Iris pigment epithelial cell (primary cell): ENCODE measurements at places on chromosomes 6 and 20.

DNA sequence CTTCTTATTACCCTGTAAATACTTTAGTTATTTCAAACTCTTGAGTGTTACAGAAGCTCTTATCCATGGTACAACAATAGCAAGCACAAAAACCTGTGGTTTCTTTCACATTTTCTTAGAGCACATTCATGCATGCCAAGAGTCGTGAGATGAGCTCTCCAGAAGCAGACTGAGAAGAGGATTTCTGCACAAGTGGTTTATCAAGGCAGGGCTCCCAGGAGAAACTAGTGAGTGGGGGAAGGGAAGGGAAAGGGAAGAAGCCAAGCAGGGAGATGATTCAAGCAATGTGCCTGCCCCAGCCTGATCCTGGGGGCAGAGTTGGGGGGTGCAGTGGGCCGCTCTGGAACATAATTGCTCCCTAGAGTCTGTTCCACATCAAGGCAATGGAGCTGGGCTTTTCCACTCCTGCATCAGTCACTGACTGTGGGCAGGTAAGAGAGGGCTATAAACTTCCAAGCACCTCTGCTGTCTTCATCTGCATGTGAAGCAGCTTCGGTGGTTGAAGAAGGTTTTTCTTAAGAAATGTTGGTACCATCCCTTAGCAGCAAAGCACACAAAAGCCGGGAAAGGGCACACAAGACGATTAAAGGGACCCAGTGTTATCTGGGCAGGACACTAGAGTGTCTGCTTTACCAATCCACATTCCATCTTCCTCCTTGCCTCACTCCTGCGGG is 152.1 kb downstream of the PLCB4 start:
- peak; percentile 79 for DNase-seq

DNA sequence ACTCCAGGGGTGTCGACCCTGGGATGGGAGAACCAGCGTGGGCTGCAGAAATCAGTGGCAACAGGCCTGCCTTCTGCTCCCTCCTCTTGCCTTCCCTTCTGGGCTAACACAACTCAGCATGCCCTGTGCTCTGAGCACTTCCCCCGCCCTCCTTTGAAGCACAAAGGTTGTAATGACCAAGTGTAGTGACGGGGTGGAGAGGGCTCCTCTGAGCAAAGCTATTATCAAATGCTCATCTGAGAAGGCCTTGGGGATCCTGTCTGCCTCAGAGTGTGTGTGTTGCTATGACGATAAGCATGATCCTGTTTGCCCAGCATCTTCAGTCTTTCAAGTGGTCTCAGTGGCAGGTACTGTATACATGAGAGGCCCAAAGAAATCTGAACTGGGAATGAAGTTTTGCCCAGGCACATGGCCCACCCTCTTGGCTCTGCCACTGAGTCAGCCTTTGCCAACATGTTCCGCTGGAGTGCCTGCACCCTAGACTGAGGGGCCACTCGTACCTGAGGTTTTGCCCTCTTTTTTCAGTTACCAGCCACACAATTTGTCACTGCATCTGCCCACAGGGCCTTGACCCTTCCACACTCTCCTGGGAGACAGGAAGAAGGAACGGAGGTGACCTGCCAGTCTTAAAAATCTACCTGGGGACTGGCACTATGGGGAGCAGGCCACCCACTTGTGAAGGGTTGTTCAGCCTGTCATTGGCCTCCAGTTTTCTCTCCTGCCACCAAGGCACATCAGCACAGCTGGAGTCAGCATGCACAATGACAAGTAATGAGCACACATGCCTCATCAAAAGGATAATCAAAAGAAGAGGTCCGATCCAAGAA is 74.5 kb downstream of the GFOD1 start:
- DNase-seq: no peak

DNA sequence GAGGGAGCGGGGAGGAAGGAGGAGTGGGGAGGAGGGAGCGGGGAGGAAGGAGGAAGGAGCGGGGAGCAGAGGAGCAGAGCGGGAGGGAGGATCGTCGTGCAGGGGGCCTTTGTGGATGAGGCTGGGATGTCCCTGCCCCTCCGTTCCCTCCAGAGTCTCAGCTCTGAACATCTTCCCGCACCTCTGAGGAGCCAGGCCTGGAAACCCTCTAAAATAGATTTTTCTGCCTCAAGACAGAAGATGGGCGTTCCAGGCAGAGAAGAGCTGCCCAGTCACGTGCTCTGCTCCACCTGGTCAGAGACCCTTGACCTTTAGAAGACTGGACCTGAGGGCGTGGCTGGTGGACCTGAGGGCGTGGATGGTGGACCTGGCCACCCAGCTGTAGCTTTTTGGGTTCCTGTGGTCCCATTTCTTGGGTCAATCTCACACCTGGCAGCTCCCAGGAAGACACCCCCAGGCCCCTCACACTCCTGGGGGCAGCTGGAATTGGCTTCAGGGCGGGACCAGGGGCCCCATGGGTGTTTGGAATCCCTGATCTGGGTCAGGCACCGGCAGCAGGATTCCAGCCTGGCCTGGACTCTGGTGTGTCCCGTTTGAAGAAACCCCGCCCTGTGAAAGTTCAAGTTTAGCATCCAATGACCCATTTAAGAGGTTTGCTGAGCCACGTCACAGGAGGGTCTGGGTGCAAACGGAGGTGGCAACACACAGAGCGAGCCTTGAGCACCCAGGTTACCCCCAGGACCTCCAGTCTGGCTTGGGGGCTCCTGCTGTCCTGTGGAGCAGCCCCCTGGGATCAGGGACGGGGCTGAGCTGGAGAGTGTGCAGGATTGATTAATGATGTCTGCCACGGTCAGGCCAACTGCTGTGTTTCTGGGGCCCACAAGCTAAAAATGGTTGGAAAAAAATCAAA is 96.9 kb upstream of the BHLHE23 start:
- peak; percentile 10 for DNase-seq

DNA sequence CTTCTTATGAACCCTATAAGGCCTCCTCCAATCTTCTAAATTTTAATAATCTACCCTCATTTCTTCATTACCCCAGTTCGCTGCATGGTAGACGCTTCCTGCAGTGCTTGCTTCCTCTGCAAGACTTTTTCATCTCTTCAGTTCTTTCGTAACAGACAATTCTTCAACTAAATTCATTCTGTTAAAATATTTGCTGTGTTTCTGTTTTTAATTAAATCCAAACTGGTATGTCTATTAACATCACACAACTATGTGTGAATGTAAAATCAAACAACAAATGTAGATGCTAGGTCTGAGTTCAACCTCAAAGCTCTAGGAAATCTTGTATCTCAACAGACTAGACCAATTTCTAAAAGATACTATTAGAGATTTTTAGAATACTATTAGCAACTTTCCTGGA is 199.3 kb downstream of the RNGTT start:
- DNase-seq: no peak

- peak; percentile 61 for DNase-seq
These were observed 63.3 kb upstream of the ZNF133 start for GRCh38 chr20:18224968-18225568.

GRCh38 chr20:50481741-50482140 is 28.4 kb upstream of the PTPN1 start:
- DNase-seq: no peak

GRCh38 chr6:147331401-147331800 is 127.2 kb downstream of the STXBP5 start:
- no peak for DNase-seq

- no peak for DNase-seq
These were observed 4.3 kb upstream of the BTN3A2 start for GRCh38 chr6:26360451-26361416.

- no peak for DNase-seq
These were observed 59.4 kb downstream of the GFOD1 start for GRCh38 chr6:13427801-13428582.

- no peak for DNase-seq
These were observed 5.0 kb upstream of the COX4I2 start for GRCh38 chr20:31632548-31633338.

DNA sequence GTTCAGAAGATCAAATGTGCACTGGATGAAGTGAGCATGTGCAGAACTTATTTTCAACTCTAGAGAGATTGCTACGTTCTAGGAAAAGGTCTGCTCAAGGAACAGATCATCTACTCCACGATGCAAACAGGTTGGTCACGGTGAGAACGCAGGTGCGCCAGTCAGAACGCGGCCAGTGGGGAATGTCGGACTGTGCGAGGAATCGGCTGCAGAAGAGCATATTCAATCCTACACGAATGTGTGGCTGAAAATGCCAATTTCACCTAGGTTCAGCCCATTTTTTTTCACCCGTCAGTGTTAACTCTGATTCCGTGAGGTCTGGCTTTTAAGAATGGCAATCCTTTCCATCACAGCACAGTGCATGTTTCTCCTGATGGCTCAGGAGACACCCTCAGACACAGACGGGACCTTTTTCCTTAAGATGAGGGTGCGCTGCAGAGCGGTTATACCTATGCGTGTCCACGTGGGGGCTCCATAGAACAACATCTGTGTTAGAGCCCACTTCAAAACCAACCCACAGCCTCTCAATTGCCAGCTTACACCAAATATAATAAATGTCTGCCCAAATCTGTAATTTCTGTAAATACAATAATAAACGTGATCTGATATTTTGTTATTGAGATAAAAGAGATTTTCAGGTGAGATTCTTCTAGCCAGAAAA is 250.4 kb downstream of the FOXA2 start:
- peak; percentile 58 for DNase-seq

- no peak for DNase-seq
These were observed 50.0 kb upstream of the DTNBP1 start for GRCh38 chr6:15712797-15713196.

GRCh38 chr6:165447141-165447540 is 137.7 kb upstream of the C6orf118 start:
- DNase-seq: no peak

DNA sequence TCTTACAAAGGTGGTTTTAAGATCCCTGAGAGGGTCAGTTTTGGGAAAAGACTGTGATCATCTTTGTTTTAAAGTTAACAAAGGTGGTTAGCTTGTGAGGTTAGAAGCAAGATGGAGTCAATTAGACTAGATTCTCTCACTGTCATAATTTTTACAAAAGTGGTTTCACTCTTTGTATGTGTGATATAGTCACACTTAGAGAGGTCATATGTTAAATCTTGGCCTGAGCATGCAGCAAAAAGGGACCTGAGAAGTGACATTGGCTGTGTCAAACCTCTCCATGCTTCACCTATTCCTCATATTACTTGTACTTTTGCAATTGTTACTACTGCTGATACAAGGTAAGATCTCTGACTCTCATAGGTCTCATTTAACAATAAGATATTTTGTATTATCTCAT is 368.0 kb downstream of the TBC1D32 start:
- DNase-seq: no peak

- DNase-seq: no peak
These were observed 500.1 kb upstream of the ID4 start for GRCh38 chr6:19337101-19337500.

DNA sequence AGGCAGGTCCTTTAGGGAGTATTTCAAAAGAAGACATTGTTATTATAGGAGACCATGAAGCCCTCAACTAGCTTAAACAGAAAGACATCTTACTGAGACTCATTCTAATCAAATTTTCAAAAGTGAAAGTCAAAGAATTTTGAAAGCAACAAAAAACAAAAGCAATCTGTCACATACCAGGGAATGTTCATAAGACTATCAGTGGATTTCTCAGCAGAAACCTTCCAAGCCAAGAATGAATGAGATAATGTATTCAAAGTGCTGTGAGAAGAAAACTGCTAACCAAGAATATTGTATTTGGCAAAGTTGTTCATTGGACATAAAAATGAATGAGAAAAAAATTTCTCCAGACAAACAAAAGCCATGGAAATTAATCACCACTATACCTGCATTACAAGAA is 48.2 kb upstream of the FUT9 start:
- DNase-seq: no peak

GRCh38 chr20:15895560-15896084 is 677.6 kb downstream of the KIF16B start:
- no peak for DNase-seq

- peak; percentile 54 for DNase-seq
These were observed 78.4 kb downstream of the GMPR start for GRCh38 chr6:16316741-16317251.

DNA sequence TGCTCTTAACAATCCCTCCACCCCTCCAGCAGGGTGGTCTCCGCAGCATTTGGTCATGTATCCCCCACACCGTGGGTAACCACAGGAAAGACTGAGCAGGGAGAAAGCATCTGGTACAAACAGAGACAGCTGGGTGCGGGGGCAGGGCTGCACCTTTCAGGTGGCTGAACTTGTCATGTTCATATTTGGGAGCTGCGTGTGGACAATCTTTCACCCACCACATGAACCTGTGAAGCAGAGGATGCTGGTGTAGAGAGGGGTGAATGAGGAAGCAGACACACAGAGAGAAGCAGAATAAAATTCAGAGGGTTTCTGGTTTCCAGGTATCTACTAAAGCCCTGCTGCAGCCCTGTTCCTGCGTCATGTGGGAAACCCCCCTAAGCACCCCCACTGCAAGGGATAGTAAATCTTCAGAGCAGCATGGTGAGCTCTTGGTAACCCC is 8.9 kb downstream of the GFOD1 start:
- DNase-seq: no peak

DNA sequence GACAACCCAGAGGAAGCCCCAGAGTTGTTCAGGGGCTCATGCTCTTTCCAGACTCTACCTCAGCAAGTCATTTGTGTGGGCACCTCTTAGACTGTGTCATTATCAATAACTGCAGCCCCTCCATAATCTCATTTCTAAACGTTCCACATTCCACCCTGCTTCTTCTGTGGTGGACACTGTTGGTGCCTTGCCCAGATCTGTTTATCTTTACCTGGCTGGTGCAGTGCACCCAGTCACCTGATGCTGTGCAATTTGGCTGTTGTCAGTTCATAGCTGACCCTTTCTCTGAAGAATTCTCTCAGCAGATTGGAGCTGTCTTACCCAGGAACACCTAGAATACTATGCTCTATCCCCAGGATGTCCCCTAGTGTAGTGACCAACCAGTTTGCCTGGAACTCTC is 80.0 kb downstream of the ATRN start:
- no peak for DNase-seq

- peak; percentile 98 for DNase-seq
These were observed 179.5 kb upstream of the AKAP12 start for GRCh38 chr6:151060096-151060765.

DNA sequence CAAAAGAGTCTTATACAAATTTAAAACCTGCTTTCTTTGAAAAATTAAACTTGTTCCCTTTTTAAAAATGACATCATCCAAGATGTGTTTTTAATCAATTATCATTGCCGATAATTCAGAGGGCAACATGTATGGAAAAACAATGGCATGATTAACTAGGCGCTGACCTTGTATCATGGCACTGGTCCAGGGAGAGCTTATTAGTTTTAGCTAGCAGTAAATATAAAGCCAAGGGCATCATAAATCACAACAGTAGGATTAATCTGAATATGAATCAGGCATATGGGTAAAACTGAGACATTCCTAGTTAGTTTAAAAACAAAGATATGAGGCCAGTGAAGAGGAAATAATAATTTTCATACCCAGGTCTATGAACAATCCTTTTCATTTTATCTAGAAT is 374.0 kb downstream of the HDGFL1 start:
- peak; percentile 8 for DNase-seq

- peak; percentile 67 for DNase-seq
These were observed 18.4 kb upstream of the AKAP7 start for GRCh38 chr6:131116755-131117360.

DNA sequence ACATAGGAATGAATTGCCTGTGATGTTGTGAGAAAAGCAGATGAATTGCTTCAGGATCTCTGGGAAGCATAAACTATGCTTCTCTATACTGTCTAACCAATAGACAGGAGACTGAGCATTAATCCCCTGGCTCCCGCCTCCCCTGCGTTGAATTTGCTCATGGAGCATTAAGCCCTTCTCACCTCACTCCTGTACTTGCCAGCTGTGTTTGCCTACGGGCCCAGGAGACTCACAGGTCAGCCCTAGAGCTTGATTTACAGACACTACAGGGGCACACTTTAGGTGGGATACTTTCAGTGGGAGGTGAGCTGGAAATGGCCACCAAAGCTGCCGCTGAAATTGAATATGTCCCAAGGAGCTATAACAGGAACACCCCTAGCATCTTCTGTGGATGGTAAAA is 418.7 kb downstream of the CBLN4 start:
- DNase-seq: no peak
